ENCODE measurements at places on chromosomes 5 and 9.

DNA sequence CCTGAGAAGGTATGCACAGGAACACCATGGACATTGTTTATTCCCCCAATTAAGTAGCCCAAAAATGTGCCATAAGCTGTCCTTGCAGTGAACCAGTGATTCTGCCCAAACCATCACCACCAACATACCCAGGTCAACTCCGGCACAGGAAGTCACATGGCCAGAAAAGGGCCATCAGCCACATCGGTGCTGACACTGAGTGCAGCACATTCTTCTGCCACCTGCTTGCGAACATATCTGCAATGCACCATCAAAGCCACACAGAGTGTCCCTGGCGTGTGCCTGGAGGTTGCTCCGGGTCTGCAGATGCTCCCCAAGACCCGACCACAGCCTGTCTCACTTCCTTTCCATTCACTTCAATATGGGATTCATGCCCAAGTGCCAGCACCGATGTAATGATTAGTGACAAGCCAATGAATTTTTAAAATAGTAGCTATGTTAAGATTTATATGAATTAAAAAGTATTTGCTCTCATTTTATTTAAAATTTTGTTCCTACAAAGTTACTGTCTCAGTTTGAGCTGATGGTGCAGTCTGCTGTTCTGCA is 37.6 kb downstream of the SYK start:
- no peak for DNase-seq

DNA sequence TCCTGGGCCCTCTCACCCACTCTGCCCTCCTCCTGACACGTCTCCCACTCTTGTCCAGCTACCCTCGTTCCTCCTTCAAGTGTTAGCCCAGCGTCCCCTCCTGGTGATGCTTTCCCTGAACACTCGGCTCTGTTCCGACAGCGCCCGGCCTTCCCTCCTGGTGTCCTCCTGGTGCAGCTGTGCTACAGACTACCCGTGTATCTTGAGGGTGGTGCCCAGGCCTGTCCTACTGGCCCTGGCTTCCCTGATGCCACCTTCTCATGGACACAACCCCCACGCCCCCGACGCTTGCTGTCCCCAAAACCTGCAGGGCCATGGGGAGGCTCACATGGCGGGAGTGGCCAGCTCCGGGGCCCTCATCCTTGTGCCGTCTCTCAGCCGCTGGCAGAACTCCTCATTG is 21.4 kb upstream of the SCGB3A1 start:
- no peak for DNase-seq

DNA sequence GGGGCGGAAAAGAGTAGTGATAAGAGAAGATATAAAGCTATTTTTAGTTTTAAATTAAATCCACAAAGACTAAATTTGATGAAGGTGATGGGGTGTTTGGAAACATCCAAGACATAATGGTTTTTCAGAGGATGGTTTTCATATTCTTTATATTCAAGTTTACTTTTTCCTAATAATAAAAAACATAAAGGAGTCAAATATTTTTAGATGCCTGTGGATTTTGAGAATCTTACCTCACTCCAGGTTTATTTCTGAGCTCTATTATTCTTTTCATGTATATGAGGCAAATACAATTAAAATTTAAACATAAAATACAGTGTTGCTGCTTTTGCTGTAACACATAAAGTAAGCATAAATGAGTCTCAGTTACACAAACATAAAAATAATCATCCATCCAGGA is 22.2 kb downstream of the MRPS30 start:
- no peak for DNase-seq

- DNase-seq: no peak
Observed at GRCh38 chr5:112779531-112779930, 41.8 kb downstream of the APC start.

DNA sequence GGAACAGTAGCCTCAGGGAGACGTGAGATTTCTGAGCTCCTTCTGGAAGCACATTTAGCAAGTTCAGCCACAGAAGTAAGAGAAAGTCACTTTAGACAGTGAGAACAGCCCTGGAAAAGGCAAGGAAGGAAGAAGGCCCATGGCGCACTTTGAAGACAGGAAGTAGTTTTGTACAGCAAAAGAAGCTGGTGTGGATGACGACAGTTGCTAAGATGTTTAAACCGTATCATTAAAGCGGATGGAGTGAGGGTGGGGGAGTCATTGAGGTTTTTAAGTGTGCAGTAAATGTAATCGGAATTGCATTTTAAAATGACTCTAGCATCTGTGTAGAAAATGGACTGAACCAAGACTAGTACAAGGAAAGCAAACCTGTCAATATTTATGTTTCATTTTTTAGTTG is 15.3 kb upstream of the TRPM3 start:
- no peak for DNase-seq

- no peak for DNase-seq
Observed at GRCh38 chr9:23741351-23741750, 84.7 kb downstream of the ELAVL2 start.

- no peak for DNase-seq
Observed at GRCh38 chr9:134068744-134069479, 1.1 kb upstream of the BRD3 start.

GRCh38 chr5:87844449-87844848 is 424.2 kb downstream of the TMEM161B start:
- DNase-seq: no peak

GRCh38 chr5:136200130-136200529 is 7.2 kb upstream of the SMIM32 start:
- no peak for DNase-seq

GRCh38 chr9:121299467-121300282 is 31.7 kb downstream of the GSN start:
- no peak for DNase-seq

DNA sequence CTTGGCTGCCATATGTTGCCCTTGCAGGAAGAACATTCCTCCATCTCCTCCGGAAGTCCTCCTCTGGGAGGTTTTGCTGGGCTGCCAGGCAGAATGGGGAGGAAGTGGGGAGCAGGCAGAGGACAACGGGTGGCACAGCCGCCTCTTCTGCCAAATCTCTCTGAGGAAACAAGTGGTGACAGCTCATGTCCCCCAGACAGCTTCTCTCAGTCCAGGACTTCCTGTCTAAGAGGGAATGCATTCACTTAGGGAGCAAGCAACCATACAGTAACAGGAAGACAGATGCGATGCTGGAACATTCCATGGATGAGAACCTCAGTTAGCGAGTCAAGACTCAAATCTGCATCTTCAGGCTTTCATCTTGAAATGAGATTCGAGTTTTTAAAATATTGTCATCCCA is 701.0 kb downstream of the SEMA5A start:
- no peak for DNase-seq

- no peak for DNase-seq
Observed at GRCh38 chr5:33843579-33843978, 48.2 kb downstream of the ADAMTS12 start.

DNA sequence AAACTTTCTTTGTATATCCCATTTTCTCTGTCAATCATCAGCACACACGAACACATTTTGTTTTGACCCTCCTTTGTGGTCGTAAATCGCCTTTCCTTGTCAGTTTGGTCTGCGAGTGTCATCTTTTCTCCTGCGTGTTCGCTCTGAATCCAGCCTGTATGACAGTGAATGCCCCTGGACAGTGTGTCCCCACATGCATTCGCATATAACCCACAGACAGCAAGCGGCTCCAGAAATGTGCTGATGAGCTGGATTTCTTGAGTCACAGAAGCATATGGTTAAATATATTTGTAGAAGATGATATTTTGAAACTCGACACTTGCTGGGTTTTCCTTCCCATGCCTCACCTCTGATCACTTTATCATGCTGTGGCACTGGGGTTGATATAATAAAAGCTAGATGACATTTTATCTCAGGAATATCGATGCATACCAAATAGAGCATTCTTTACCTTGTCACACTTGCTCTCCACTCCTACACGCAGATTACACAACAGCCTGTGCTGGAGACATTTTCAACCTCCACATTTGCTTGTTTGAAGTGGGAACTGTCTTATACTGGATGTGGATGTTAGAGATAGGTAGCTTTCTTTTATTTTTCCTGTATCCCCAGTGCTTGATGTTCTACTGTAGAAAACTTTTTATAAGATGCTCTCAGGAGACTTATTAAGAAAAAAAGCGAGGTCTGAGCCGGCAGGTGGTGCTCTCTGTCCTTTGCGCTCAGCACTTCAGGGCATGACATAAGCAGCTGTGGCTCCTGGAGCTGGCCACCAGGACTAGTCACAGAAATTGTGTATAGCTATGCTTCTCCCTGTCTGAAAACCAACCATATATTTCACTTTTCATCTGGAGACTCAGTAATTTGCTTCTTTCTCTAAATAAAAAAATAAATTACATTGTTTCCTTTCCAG is 215.1 kb downstream of the SH3GL2 start:
- no peak for DNase-seq

DNA sequence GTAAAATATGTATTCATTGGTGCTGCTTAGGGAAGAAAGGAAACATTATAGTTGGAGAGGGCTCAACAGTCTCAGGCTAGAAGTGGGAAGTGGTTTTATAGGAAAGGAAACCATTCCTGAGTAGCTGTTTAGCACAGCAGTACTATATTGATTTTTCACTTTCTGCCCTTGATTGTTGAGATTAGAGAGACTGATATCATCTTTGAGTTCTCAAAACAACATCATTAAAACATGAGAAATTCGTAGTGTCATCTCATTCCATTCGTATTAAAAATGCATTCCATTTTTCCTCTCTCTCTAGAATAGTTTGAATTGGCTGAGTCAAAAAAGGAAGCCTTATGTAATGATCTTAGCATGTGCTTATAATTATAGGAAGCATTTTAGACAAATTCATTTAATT is 14.1 kb downstream of the POLR3G start:
- no peak for DNase-seq

- DNase-seq: no peak
Observed at GRCh38 chr5:171868236-171868635, 82.6 kb downstream of the SMIM23 start.

DNA sequence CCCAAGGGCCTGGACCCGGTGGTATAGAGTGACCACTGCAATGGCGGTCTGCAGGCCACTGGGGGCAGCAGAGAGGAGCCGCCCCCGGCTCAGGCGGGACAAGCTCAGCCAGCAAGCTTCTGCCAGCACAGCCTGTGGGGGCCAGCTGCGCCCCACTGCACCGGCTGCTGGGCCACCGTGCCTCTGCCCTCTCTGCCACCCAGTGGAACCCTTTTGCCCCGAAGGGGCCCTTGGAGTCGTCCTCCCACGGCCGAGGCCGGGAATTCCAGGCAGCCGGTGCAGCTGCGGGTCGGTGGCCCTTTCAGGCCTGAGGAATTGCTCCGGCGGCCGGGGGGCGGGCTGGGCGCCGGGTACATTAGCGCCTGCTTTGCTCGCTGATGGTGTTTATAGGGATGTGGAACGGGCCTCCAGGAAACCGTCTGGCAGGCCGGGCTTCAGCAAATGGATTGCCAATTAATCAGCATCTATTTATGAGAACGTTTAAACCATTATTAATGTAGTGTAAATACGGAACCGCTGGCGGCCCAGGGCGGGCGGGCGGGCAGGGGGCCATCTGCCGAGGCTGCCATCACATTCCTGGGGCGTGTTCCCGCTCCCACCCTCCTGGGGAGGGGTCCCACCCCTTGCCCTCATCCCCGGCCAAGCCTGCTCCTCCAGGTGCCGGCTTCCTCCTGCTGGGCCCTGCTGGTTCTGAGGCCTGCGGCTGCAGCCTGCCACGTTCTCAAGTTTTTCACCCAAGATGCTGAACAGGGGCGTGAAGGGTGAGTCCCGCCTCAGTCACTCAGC is 127.4 kb downstream of the BARX1 start:
- peak; percentile 15 for DNase-seq

GRCh38 chr9:116074658-116075057 is 78.9 kb upstream of the PAPPA start:
- no peak for DNase-seq

DNA sequence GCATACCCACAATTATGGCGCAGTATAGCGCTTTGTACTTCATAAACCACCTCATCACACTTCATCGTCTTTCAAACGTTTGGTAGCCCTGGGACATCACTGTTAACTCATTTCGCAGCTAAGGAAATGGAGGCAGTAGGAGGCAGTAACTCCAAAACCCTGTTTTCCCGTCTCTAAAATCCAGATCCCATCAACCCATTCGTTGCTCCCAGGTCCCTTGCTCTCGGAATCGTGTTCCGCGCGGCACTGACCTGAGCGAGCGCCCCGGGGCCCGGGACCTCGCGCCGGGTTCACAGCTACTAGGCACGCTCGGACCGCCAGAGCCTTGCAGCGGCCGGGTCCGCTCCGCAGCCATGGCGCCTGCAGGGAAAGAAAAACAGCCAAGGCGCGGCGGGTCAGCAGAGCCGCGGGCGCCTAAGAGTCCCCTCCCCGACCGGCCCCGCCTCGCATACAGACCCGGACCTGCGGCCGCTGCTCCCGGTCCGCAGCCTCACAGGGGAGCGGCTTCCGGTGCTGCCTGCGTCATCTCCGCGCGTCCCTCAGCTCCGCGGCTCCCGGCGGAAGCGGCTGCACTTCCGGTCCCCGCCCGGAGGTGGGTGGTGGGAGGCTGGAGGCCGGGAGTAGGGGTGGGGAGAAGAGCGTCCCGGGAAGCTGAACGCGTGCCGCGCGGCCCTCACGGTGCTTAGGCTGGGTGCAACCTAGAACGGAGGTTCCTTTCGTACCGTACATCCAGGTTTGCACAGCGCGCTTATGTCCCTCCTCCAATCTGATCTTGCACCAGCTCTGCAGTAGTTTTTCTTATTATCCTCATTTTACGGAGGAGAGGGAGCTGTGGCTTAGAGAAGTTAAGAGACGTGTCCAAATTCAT is at the start of gene FBXW2:
Gene FBXW2 (minus strand): TSS at position 519 of the 868 bp plus-strand sequence. CDS start 5,158 bp downstream, outside the sequence.
- DNase-seq: peak; percentile 72

- peak; percentile 49 for DNase-seq
Observed at GRCh38 chr9:108889649-108890067, 27.6 kb downstream of the ACTL7A start.

DNA sequence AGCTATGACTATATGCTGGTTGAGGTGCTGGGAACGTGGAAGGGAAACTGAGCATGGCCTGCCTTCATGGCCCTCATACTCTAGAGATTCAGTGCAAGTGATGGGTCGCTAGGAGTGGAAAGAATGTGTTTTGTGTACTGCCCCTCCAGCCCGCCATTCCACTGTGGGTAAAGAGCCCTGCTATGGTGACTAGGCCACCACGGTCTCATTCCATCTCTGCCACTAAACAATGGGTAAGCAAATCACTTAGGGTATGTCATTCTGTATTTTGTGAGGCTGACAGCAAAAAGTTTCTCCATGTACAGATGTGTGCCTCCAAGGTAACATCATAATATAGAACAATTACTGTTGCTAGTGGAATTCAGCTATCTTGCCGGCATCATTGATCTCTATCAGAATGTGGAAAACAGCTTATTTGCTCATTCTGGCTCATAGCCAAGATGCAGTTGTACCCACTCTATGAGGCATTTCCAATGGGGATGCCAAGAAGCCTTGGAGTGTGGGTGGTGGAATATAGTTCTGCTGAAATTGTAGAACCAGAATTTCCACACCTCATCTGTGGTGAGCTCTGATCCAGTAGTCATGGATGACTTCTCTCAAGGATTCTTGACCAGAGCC is 12.5 kb downstream of the SMARCA2 start:
- no peak for DNase-seq

DNA sequence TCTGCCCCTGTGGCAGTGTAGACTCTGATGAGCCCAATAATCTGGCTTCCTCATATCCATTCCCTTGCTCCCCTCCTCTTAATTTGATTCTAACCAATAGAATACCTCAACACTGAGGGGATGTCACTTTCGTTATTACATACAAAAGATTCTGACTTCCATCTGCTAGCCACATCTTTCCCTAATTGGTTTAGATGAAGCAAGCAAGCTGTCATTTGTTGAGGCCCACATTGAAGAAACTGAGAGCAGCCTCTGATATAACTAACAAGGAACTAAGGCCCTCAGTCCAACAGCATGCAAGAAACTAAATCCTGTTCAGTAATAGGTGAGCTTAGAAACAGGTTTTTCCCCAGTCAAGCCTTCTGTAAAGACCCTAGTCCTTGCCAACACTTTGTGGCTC is 5.8 kb downstream of the ADAMTS6 start:
- DNase-seq: no peak

- no peak for DNase-seq
Observed at GRCh38 chr9:137574192-137574591, 4.5 kb downstream of the DPH7 start.

Measured in SW 1271 (cell line).